Type B pancreatic cell (in vitro differentiated cells): ENCODE measurements at places on chromosomes 11 and 22.

DNA sequence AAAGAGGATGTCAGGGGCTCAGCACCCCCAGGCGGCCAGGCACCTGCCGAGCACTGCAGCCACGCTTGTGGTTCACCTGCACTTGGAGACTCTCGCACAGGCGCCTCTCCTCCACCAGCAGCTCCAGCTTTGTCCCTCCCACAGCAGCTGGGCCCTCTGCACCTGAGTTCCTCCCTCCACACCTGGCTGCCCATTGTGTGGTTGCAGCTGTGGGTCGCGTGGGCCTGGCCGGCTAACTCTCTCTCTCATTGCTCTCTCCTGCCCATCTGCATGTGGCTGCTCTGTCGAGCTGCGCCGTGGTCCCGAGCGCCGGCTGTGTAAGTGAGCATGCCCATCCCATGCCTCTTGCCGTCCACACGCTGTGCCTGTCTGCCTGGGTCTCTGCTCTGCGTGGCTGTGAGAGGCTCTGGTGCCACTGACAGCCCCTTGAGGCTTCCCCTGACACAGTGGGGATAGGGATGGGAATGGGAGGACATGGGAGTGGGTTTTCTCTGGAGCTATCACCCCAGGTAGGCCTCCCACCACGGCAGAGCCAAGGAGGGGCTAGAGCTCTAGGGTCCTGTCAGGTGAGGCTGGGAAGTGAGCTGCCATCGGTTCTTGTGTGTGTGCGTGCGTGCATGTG, 8.5 kb upstream of the ACR start:
- no peak for DNase-seq

- DNase-seq = no peak
These were observed 112.1 kb upstream of the DRD2 start for GRCh38 chr11:113587308-113587739.

GRCh38 chr22:45181240-45181639, 17.5 kb downstream of the NUP50 start:
- no peak for DNase-seq

DNA sequence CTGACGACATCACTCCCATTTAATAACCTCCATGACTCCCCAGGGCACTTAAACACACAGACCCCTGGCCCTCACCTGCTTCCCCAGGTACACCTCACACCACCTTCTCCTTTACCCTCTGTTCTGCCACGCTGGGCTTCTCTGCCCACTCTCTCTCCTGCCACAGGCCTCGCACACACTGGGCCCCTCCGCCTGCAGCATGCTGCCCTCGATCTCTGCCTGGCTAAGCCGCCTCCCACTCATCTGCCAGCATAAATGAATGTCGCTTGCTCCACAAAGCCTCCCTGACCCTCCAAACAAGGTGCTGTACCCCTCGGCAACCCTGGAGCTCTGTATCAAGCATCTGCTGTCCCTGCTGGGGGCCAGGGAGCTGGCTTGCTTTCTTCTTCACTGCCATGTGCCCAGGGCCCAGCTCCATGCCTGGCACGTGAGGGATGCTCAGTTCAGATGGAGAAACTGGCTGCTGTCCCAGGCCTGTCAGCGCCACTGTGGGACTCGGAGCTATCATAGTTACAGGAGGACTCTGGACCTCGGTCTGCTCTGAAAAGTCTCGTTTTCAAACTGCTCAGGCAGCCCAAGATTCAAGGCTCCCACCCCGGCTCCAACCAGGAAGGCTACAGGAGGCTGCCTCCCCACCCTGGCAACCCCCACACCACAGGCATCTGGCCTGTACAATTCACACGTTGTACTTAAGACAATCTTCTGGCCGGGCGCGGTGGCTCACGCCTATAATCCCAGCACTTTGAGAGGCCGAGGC, 11.9 kb downstream of the TTLL1 start:
- no peak for DNase-seq

DNA sequence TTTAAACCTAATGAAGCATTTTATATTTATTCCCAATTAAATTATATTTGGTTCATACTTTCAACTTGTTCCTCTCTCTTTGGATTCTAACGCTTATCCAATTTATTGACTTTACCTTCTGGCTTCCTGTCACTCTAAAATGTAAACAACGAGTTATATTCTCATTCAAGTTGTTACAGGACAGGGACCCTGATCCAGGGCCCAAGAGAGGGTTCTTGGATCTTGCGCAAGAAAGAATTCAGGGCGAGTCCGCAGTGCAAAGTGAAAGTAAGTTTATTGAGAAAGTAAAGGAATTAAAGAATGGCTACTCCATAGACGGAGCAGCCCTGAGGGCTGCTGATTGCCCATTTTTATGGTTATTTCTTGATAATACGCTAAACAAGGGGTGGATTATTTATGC, 405.6 kb upstream of the API5 start:
- DNase-seq = no peak

DNA sequence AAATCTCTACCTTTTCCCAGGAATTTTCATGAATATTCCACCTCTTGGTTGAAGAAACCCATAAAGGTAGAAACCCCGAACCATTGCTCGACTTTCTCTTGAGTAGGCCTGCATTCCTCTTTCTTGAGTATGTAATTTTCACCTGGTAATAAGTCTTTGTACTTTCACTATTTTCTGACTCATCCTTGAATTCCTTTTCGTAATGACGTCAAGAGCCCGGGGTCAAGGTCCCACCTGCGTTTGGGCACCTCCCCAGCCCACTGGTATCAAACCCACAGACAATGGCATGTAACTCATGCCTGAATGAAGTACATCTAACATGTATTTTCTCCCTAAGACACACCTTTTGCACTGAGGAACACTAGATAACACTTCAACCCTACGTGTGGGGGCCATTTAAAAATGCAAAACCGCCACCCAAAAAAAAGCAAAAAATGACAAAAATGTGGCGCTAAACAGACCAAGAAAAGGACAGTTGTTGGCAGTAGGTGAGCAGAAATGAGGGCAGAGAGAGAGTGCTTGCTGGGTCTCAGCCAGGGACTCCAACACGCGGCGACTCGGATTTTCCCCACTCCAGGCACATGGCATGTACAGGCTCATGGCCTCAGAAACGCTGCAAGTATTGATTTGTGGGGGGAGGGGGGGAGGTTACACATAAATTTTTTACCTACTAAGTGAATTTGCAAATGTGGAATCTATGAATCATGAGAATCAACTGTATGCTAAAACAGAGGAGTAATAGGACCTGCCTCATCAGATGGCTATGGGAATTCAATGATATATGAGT, 4.1 kb upstream of the C11orf24 start:
- DNase-seq = no peak

DNA sequence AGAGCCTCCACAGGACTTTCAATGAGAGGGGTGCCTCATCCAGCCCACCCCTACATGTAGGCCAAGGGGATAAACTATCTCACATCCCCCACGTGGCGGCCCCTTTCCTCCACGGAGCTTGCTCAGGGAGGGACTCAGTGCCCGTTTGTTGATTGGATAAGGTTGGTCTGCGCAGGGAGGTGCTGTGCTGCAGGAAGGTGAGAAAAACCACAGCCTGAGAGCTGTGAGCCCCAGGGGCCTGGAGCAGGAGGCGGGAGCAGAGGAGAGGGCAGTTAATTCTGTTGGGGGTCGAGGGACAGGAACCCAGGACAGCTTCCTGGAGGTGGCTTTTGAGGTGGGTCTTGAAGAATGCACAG, 31.9 kb upstream of the ATXN10 start:
- DNase-seq = no peak

- DNase-seq = no peak
These were observed 42.8 kb downstream of the ZNF280B start for GRCh38 chr22:22465782-22466181.

- DNase-seq = no peak
These were observed 1.9 kb downstream of the KCNQ1OT1 start for GRCh38 chr11:2697866-2698265.

DNA sequence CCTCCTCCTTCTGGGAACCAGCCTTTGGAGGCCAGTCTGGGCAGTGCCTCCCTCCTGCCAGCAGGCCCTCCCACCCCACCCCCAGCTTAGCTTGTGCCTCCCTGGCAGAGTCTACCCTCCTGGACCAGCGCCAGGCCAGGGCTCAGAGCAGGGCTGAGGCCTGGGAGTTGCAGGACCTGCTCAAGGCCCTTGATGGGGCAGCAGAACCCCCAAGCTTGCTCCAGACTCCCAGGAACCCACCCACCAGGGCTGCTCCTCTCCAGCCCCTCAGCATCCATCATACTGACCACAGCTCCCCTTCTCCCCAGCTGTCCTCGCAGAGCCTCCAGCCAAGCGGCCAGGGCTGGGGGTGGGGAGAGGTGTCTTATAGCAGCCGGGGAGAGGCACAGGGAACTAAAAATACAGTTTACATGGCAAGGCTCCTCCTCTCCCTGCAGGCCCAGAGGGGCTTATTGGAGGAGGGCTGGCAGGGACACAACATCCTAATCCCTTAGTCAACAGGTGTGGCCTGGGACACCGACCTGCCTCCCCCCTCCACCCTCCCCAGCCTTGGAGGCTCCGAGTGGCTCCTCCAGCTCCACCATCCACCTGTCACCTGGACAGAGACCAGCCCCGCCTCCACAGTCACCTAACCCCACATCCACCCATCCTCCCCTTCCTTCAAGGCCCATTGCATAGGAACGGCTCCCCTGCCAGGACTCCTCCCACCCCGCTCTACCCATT, 5.2 kb upstream of the MB start:
- no peak for DNase-seq

- DNase-seq = no peak
These were observed 143.2 kb downstream of the BBOX1 start for GRCh38 chr11:27183672-27184457.

DNA sequence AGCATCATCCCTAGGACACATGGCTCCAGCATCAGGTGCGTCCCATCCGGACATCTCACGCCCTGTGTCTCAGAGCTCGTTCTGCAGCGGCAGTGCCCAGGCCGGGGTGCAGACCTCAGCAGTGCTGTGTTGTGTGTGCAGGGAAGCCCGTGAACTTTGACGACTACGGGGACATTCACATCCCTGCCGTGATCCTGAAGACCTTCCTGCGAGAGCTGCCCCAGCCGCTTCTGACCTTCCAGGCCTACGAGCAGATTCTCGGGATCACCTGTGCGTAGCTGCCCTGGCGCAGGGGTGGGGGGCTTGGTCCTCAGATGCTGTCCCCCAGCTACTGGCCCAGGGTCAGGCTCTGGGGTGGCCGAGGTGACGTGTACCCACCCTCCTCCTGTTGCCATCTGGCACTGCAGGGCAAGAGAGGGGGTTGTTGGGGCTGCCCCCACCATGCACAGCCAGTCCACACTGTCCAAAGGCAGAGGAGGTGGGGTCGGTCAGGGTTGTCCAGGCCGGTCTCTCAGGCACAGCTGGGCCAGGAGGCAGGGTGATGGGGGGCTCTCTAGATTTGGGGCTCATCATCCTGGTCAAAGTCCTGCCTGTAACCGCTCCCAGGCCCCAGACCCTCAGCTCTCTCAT, 96.5 kb downstream of the ARHGAP8 start:
- no peak for DNase-seq

- no peak for DNase-seq
These were observed 23.8 kb upstream of the OAF start for GRCh38 chr11:120186774-120187591.

GRCh38 chr22:46770726-46771125, 8.3 kb downstream of the TBC1D22A start:
- no peak for DNase-seq

DNA sequence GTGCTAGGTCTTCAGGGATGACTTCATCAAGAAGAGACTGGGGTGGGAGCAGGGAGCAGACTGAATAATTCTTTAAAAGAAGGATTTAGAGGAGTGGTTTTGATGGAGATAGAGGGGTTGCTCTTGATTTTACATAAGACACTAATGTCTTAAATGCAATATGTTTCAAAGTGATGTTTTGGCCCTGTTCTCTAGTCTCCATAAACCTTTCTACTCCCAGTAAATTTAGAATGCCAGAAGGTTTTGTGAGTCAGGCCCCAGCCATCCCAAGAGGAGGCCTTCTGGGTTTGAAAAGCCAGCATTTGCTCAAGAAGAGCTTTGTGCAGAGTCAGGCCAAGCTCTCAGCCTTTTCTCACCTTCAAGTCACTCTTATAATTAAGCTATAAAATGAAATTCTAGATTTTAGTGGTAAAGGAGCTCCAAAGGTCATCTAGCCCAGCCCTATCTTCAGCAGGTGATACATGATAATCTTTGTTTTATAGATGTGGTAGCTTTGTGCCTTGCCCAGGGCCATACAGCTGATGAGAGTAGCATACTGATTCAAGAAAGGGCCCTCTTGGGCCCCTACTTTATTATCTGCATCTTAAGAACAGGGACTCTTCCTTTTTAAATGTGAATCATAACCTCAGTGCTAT, 122.8 kb upstream of the MTNR1B start:
- DNase-seq = no peak

DNA sequence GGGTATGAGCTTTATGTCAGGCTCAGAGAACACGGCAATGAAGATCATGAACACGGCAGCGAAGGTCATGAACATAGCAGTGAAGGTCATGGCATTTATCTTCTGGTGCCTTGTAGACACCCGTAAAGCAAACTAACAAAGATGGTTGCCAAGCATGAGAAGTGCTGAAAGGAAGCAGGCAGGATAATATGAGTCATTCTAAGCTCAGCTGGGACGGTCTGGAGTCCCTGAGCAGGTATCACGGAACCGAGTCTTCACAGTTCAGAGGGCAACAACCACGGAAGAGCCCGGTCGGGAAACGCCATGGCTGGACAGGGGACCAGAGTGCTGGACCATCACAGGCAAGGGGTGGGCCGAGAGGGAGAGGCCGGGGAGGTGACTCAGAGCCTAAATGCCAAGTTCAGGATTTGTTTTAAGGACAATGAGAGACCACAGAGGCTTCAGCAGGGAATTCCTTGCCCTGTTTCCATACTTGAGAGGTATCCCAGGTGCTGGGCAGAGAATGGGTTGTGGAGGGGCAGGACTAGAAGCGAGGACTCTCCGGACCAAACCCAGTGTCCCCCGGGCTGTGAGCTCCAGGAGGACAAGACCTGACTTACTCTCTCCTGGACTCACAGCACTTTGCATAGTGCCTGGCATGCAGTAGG, 13.1 kb upstream of the MS4A10 start:
- DNase-seq = no peak

GRCh38 chr11:78194490-78194889, 5.8 kb downstream of the USP35 start:
- DNase-seq = no peak

DNA sequence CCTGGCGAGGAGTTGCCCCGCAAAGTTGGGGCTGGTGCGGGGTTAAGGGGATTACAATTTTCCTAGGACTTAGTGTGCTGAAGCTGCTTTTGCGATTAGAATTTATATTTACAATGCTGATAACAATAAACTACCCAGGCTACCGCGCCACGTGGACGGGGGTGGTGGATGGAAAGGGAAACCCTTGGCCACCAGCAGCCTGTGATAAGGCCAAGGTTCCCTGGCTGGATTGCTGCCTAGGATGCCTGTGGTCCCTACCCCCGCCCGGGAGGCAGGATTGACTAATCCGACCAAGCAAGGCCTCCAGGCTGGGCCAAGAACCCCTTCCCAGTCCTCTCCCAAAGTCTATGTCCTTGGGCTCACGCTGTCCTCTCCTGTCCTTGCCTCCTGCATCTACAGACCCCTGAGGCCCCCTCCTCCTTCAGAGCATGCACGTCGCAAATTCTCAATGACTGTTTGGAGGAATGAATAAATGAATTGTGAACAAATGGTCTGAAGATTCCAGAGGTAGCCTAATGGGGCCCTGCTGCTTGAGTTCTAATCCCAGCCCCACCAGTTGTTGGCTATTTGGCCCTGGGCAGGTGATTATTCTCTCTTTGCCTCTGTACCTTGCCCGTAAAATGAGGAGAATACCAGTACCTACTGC, 7.6 kb upstream of the CHKA start:
- no peak for DNase-seq

- DNase-seq = no peak
These were observed 258.5 kb upstream of the PDGFD start for GRCh38 chr11:104422324-104422944.

GRCh38 chr22:29184849-29185490, 20.7 kb upstream of the EMID1 start:
- DNase-seq = no peak
